ENCODE measurements at places on chromosomes 12 and 14. TPM values are rescaled to one million over a fixed set of nuclear protein-coding genes. Genes with fewer than 3 reads are reported as not detected.

DNA sequence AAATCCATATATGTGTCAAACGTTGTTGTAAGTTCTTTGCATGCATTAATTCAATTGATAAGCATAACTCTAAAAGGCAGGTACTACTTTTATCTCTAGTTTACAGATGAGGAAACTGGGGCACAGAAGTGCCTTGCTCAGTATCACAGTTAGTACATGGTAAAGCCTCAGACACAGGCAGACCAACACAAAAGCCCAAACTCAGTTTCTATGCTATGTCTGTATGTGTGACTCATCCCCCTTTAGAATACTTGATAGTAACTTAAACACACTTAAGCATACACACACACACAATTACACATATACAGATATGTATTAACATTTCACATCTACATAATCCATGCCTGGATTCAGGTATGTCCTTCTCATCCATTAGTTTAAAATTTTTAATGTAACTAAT, 88.0 kb downstream of the EPS8 start:
- no peak for DNase-seq

KRT77 gene
- total RNA-seq: not detected

GRCh38 chr14:45868863-45869262, 615.9 kb upstream of the MIS18BP1 start:
- no peak for DNase-seq

DNA sequence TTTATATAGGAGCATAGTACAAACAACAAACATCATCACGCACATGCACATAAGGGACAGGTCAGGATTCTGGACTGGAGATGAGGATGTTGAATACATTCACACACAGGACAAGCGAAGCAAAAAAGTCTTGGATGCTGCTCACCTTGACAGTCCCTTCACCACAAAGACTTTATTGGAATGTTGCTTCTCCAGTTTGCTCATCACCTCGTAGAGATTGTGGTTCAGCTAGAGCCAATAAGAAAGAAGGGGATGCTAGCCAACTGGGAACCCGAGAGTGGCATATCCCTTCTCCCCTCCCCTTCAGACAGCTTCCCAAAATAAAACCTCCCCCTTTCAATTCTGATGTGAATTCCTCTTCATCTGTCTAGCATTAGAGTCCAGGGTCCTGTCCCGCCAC, 25.4 kb upstream of the SMAGP start:
- no peak for DNase-seq

GRCh38 chr12:79765157-79765556, 74.4 kb upstream of the PAWR start:
- no peak for DNase-seq

- DNase-seq: no peak
Observed at GRCh38 chr12:15278816-15279658, 43.3 kb upstream of the PTPRO start.

DNA sequence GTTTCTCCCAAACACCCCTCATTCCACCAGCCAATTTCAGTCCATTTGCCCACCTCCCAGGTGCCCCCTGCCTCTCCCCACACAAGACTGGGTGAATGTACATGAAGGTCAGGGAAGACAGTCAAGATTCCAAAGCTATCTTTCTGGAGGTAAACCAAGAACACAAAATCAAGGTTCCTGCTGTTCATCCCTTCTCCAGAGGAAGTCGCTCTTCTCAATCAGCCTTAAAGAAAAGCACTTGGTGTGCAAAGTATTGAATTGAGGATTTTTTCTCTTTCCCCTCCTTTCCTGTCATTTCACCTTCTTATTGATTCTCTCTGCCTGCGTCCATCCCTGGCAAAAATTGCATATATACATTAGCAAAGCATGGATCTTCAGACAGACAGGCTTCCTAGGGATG, 4.5 kb downstream of the GRIN2B start:
- no peak for DNase-seq

KRT83 gene
- not detected for total RNA-seq

PGF gene
- 0.37 TPM for total RNA-seq

DNA sequence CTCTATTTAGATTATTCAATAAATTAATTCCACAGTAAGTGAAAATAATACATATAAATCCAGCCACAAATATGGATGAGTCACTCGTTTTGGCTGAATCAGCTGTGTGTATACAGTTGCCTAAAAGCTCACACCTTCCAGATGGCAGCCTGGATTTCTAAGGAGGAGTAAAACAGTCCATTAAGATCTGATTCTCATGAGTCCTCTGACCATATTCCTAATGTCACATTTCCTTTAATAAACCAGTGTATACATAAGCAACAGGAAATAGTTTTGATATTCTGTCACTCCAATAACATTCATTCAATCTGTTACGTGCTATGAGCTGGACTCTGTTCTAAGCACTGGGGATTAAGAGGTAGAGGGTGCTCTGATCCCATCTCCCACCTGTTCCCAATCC, 21.8 kb downstream of the MDM1 start:
- DNase-seq: no peak

TAS2R31 gene
- total RNA-seq: 4.4 TPM

GRCh38 chr12:32159381-32159780, 52.7 kb downstream of the BICD1 start:
- no peak for DNase-seq

- DNase-seq: peak; percentile 50
Observed at GRCh38 chr12:54207539-54208294, 18.9 kb upstream of the SMUG1 start.

GRCh38 chr12:42819846-42820245, 230.3 kb upstream of the PRICKLE1 start:
- DNase-seq: no peak

OR4Q3 gene
- not detected for total RNA-seq

CD163L1 gene
- 2.1 TPM for total RNA-seq

- no peak for DNase-seq
Observed at GRCh38 chr14:83164591-83164990, 1630.9 kb upstream of the SEL1L start.

GRCh38 chr12:123062681-123063486, 82.4 kb downstream of the ARL6IP4 start:
- DNase-seq: no peak

KRT2 gene
- 0.29 TPM for total RNA-seq

GRCh38 chr12:19186722-19187661, 57.5 kb downstream of the PLEKHA5 start:
- no peak for DNase-seq

GRCh38 chr12:55720894-55721444, 776 bp downstream of the RDH5 start:
- DNase-seq: no peak

GRCh38 chr12:58942345-58942744, 22.0 kb upstream of the LRIG3 start:
- DNase-seq: no peak

DNA sequence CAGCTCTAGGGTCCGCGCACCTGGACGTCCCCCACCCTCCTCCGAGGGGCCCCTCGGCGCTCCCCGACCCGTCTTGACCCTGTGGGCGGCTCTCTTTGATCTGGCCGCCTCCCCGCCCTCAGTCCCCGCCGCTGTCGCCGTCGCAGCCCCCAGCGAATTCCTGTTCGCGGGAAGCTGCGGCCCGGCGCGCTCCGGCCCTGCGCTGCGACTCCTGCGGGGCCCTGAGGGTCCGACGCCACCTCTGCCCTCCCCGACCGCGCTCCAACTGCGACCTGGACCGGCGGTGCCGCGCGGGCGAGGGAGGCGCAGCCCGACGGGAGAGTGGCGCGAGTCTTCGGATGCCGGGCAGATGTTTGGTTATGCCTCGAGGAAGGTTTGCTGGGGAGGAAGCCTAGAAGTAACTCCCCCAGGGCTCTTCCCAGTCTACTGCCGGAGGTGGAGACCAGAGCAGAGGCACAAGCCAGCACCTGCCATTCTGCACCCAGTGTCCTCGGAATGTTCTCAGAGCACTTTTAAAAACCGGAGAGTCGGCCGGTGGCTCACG, 440 bp upstream of the ISM2 start:
- no peak for DNase-seq

TMEM30B gene
- 2.7 TPM for total RNA-seq

Data from naive thymus-derived CD4-positive, alpha-beta T cell (primary cell).